Amygdala (tissue), 56 donors: ENCODE measurements at places on chromosomes 11 and 22.

- DNase-seq = no peak
Measured at GRCh38 chr11:95556342-95557163, 233.0 kb downstream of the FAM76B start.

- DNase-seq = no peak
Measured at GRCh38 chr22:46833228-46833627, 70.8 kb downstream of the TBC1D22A start.

DNA sequence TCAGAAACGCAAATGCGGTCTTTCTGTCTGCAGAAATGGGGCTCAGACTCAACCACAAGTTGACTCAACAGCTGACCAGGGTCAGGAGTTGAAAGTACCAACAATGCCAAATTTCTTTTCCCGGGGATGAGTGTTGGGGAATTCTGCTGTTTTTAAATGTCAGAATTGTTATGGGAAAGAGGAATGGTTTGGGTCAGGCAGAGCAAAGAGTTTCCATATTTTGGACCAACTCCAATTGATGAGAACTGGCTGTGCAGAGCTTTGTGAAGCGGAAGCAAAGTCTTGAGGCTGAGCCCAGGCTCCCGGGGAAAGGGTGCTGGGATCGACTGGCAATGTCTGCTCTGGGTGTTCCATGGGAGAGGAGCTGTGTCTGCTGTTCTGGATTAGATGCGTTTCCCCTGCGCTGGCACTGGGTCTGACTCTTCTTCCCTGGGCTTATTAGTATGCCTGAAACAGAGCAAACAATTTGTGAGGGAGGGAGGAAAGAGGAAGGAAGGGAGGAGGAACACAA is 36.2 kb downstream of the TXN2 start:
- no peak for DNase-seq

DNA sequence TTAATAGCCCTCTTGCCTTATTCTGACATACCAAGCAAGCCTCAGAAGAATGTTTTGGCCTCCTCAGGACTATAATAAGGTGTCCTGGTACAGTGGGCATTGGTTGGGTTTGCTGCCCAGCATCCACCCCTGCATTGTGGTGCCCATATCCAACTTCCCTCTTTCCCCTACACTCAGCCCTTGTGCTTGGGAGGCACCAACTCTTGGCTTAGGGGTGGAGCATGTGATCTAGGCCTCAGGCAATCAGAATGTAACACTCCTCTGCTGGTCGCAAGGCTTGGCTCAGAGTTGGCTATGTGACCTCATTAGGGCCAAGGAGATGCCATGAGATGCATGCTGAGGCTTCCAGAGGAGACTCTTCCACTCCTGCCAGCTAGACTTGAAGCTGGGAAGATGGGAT is 123.0 kb downstream of the CSNK2A3 start:
- no peak for DNase-seq

GRCh38 chr11:122642472-122642922 is 13.0 kb upstream of the UBASH3B start:
- no peak for DNase-seq

DNA sequence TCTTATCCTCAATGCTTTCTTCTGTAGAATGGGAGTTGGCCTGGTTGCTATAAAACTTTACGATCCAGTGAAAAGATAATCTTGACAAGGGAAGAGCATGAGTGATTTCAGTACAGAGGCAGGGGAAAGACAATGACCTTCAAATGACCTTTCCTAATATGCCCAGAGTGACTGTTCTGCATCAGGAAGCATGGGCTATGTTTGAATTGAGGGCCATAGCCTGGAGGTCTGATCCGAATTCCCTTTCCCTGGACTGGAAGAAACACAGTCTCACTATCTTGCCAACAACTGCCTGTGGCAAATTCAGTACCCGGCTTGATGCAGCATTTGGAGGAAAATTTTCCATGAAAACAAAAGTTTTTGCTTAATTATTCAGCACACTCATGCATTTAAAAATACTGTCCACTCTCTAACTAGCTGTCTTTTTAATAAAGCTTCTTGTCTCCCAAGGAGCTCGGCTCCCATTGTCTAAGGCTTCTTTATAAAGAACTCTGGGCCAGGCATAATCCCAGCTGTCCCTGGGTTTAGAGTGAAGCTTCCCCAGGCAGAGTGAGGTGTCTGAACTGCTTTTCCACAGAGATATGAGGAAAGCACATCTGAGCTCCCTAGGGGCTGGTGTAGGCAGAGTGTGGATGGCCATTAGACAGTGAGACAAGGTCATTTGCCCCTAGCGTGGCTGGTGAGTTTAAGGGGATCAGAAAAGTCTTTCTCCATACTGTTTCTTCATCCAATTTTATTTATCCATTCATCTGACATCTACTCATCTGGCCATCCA is 132.7 kb upstream of the CADM1 start:
- DNase-seq = no peak

GRCh38 chr11:127275774-127276173 is 275.2 kb upstream of the KIRREL3 start:
- no peak for DNase-seq

DNA sequence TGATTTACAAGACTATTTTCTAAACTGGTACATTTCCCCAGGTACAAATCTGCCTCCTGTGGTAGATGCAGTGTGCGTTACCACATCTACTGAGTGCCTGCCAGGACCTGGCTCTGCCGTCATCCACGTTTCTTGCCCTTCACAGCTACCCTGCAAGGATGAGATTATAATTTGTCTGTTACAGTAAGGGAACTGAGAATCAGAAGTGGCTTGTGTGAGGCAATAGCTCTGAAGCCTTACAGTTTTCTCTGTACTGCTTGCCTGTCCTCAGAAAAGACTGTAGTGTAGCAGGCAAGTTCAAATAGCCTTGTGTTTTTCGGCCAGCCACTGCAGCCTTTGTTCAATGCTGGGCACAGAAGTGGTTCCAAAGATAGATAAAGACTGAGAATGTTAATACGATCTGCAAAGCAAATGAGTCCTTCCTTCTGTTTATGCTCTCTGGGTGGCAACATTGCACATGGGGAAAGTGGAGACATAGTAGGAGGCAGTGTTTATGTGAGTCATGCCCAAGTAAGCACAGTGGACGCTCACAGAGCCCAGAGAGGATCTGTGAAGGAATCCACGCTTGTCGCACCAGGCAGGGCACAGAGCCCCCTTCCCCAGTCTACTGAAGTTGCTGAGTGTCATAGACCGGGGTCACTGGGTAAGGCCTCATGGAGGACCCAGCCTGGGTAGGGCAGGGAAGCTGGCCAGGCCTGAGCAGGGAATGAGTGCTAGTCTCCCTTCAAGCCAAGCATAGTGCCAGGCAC is 49.1 kb downstream of the MICAL2 start:
- DNase-seq = peak; percentile 56

DNA sequence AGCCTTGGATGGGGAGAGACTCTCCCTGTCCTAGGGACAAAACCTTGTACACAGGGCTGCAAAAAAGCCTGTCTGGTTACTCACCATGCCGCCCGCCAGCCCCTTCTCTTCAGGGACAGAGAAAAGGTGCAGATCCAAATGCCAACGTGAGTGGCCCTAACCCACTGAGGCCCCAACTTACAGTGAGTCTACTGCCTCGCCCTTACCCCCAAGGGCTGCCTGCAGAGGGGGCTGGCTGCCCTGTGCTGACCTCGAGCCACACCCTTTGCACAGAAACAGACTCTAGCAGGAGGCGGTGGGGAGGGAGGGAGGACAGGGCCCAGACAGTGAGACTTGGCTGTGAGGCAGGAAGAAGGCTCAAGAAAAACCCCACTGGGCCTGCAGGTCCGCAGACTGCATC is 13.6 kb upstream of the CHST1 start:
- no peak for DNase-seq

DNA sequence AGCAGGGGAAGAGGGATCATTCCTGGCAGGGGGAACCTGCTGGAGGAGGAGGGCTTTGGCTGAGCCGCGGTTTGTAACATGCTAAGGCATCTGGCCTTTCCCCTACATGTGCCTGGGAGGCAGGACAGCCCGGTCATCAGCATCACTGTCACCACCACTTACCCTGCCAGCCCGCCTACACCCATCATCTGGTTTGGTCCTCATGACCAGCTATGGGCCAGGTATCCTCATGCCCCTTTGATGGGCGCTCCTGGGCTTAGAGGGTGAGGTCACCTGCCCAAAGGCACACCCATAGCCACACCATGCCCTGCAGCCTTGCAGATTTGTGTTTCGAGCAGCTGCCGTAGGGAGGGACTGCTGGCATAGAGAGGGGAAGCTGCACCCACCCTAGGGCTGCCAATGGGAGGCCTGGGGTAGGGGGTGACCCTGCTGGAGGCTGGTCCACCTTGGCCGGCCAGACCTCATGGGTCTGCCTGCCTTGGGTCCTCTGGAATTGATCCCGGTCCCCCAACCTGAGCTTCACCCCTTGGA is 2.6 kb downstream of the MRGPRF start:
- no peak for DNase-seq

GRCh38 chr11:116427903-116428637 is 344.7 kb downstream of the BUD13 start:
- DNase-seq = no peak

DNA sequence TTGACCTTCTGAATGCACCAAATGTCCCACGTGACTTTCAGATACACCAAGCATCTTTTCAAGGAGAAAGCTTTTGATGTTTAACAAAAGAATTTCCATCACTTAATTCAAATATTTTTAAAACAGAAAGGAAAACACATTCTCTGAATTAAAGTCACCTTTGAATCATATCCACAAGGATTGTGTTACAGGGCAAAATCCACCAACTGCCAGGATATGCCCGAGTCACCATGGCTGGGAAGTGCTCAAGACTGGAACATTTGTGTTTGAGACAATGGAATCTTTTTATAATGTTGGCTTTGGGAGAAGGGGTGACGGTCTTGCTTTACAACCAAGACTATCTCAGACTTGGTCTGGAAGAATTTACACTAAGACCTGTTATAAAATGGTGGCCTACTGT is 40.8 kb downstream of the BID start:
- DNase-seq = no peak

GRCh38 chr22:31345331-31346254 is 553 bp downstream of the PATZ1 start:
- peak; percentile 81 for DNase-seq

DNA sequence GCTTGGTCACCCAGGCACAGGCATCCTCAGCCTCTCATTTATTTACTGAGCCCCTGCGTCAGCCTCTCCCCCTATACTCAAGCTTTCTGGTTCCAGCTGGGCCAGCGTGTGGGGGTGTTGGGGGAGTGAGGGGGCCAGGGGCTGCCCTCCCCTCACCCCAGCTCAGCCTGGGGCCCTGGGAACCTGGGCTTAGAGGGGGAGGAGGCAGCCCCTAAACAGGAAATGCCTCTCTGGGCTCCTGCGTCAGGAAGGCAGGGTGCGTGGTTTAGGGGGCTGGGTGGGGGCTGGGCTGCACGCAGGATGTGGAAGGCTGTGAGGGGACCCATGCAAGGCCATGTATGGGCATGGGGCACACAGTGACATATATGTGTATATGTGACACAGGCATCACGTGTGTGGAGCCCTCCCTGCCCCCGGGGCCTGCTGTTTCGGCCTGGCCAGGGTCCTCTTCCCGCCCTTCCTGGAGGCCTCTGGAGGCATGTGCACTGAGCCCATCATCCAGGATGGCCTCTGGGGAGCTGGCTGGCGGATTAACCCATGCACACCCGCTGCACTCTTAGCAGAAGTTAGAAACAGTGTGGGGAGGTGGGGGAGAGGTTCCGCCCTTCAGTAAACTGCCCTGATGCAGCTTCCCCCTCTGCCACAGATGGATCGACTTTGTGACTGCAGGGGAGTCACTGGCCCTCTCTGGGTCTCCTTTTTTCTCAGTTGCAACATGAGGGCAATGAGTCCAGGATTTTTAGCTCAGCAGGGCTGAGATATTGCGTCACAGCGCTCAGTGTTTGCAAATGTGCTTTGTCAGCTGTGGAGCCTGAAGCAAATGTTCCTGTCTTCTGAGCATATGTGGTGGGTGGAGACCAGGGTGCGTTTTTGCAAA is 1.1 kb upstream of the CD248 start:
- DNase-seq = no peak

- no peak for DNase-seq
Measured at GRCh38 chr11:40722179-40722795, 737.2 kb downstream of the LRRC4C start.

GRCh38 chr11:15884777-15885540 is 471.4 kb downstream of the SOX6 start:
- no peak for DNase-seq

GRCh38 chr22:47408409-47408808 is 646.0 kb downstream of the TBC1D22A start:
- no peak for DNase-seq

- DNase-seq = no peak
Measured at GRCh38 chr11:116970485-116971292, 127.5 kb downstream of the SIK3 start.

GRCh38 chr11:65182258-65183170 is 786 bp downstream of the CAPN1 start:
- DNase-seq = no peak

DNA sequence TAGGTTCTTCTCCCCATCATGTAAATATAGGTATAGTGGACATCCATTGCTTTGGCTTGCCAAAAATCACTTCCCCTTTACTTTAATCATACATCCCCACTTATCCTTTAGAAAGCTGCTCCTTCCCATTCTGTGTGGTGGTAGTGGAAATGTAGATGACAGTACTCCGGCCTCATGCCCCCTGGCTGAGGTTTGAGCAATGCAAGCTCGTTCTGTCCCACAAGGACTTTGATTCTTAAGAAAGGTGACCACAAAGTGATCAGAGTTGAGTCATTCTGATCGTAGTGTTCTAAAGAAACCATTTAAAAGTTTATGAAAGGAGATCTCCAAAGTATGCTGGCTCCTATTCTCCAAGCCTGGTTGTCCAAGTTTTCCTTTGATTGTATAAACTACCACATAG is 10.9 kb downstream of the TUG1 start:
- no peak for DNase-seq

DNA sequence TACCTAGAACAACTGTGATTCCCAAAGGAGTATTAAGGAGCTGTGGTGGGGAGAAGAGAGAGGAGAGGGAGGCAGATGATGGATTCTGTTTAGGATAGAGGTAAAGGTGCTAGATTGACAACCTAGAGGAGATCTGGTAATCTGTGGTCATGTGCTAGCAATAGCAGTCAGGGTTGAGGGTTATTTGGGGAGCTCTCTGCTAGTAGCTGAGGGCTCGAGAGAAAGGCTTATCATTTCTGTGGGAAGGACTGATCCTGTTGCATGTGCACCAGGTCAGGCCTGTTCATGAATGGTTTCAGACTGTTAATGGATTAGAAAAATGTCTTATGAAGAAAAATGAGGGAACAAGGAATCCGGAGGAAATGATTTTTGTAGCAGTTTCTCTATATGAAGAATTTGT is 63.2 kb downstream of the MTMR3 start:
- no peak for DNase-seq
